Stimulated activated CD4-positive, alpha-beta T cell treated with anti-CD3 and anti-CD28 coated beads, TNF-alpha, amount 100 ng/mL, for 24 hours (primary cell): ENCODE measurements at places on chromosomes 4 and X.

- no peak for DNase-seq
Measured at GRCh38 chr4:139760567-139760966, 94.9 kb downstream of the MGST2 start.

DNA sequence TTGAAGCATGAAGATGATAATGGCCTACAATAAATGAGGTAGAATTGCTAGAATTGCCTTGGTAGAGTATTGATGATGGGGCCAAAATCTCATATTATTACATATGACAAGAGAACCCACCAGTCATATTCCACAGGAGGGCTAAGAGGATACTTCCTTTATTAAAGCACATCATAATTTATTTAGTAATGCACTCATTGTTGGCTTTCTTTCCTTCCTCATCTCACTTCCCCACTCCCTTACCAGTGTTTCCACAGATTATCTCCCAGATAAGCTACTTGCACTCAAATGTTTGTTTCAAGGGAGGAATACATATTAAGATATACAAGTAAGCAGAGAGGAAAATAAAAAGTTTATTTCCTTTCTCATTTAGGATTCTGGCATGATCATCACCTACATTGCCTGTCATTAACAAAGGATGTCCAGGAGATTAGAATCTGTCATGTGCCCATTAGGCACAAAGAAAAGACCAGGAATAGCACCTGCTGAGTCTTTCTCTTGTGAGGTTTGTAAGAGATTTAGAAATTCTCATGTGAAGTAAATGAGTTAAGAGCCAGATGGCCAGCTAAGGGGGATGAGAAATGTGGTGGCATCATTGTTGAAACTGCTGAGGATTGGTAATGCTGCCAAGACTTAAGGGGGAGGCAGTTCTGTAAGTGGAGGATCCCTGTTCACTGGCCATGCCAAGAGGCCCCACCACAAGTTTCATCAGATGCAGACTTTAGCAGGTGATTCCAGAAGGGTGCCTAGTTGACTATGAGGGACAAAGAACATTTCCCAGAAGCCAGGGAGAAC is 52.4 kb upstream of the PRDM8 start:
- DNase-seq = no peak

- DNase-seq = no peak
Measured at GRCh38 chrX:34288782-34289181, 156.7 kb upstream of the FAM47A start.

- no peak for DNase-seq
Measured at GRCh38 chr4:186704057-186704456, 19.6 kb downstream of the FAT1 start.

DNA sequence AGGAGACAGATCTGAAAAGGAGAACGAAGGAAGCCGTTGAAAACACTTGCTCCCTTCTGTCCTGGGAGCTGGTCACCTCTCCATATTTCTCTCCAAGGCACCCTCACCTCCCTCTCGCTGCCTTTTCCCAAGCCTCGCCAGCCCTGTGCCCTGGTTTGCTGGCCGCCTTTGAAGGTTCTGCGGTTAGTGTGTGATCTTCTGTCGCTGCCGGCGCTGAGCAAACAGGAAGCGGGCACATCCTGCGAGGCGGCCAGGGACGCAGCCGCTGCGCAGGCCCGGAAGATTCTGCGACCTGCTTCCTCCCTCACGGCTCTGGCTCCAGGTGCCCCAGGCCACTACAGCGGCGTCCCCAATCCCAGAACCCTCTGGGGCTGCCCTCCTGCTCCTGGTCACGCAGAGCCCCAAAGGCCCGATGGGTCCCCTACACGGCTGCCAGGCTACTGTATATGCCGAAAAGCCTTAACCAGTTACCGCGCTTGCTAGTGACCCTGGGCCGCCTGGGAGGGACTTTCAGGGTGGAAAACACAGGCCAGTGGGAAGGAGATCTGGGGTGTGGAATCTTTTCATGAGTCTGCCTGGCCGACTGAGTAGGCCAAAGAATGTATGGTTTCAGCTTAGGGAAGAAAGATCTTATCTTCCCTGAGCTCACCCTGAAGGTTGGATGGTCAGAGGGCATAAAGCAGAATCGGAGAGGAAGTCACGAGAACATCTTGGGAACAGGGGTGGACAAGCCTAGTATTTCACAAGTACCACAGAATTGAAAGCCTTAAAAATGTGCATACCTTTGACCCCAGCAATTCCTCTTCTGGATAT is 2.3 kb upstream of the SASH3 start:
- DNase-seq = peak; percentile 55

GRCh38 chrX:27163236-27163635 is 299.9 kb downstream of the PPP4R3C start:
- no peak for DNase-seq

- DNase-seq = no peak
Measured at GRCh38 chr4:117831060-117831683, 203.1 kb upstream of the NDST3 start.

GRCh38 chr4:74447636-74448233 is 2.8 kb downstream of the AREG start:
- no peak for DNase-seq

GRCh38 chrX:116841290-116841689 is 378.5 kb upstream of the CT83 start:
- no peak for DNase-seq

GRCh38 chrX:48957477-48957826 is at the start of gene OTUD5:
TSS of gene OTUD5 (minus strand) at chrX:48957607. CDS start at chrX:48957570, 37 bp downstream.
- DNase-seq = peak; percentile 70

DNA sequence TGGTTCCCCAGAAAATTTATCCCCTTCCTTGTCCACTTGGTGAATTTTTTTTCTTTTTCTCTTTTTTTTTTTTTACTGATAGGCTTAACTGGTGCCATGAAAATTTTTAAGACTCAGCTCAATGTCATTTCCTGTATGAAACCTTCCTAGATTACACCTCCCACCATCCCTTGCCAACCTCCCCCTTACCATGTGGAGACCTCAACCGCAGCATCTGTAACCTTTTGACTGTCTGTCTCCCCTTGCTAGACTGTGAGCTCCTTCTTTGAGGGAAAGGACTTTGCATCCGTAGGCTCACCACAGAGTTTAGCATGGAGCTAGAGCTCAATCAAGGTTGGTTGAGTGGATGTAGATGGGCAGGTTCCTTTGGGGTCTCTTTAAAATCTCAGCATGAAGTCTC is 5.2 kb upstream of the PGRMC1 start:
- no peak for DNase-seq

DNA sequence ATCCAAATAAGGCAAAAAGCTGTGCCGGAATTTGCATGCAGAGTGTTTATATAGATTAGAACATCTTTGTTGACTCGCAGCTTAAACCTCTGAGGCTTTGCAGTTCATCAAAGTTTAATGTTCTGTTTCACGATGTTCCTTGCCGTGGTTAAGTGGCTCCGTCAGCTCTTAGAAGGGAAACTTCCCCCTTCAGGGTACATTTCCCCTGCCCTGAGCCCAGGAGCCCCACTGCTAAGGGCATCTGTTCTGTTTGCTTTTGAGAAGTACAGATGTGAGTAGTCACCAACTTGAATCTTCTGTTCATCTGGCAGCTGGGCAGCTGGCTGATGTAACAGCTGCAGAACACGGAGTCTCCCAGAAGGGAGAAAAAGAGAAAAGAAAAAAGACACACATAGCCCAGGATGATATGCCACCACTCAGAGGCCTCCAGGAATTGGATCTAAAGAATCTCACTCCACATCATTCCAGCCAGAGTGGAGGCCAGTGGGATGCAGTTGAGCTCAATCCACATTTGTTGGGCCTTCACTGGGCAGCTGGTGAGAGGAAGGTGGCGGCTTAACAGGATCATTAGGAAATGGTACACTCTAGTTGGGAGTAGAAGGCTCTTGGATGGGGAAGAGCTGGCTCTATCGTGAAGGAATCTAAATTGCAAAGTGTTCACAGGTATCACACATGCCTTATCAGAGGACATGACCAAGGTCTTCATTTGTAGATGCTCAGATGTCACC is 178.7 kb upstream of the RBPJ start:
- DNase-seq = no peak

DNA sequence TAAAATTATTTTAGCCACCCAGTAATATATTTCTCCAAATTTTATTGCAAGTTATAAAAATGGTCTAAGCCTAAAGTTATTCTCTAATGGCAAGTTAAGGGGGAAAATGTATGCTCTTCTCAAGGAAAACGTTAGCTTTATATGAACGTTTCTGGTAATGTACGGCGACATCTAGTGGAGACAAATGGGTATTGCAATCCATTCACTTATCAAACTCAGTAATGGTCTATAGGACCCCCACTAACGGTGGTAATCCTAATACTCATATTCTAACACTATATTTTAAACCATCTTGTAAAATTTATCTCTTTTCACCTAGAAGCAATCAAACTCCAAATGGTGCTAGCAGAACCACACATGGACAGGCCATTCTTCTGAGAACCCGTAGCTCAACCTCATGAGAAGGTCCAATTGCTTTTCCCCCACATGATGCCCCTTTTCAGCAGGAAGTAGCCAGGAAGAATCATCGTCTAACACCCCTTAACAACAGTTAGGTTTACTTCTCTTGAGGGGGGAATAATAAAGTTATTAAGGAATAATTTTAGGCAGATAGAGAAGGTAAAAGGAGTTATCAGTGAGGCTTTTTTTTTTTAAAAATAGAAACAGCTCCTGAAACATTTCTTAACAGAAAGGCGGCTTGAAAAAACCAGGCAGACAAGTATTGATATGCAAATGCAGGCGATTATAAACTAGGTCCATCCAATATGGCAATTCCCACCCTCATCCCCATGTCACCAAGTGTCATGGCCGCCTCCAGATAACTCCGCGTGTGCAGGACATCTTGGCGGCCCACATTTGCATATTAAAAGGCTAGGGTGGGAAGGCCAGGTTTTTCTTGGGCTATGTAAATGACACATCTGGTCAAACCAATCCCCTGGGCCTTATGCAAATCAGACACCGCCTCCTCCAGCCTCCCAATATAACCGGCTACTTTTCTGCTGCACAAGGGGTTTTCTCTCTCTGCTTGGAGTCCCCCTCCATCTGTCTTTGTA is 35.0 kb downstream of the NUDT11 start:
- DNase-seq = no peak
